Stimulated activated CD4-positive, alpha-beta T cell treated with anti-CD3 and anti-CD28 coated beads, Interleukin-1b, Interleukin-23, amount 100 ng/mL, for 4 hours (primary cell): ENCODE measurements at places on chromosomes 13 and 19.
A peak's percentile ranks its signal among the peaks of the same experiment; 100 is the strongest.

DNA sequence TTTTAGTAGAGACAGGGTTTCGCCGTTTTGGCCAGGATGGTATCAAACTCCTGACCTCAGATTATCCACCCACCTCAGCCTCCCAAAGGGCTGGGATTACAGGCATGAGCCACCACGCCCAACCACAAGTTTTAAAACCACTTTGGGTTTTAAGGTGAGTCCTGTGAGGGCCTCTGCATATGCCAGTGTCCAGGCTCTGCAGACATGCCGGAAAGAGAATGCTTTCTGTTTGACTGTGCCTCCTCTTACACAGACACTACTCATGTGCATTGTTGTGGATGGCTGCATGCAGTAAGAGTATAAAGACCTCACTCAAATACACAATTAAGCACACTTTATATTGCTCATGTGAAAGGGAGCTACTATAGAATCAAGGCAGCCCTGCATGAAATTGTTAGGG is 20.8 kb upstream of the SLC25A30 start:
- DNase-seq: no peak

GRCh38 chr19:49042177-49042576 is 1.5 kb upstream of the CGB5 start:
- no peak for DNase-seq

DNA sequence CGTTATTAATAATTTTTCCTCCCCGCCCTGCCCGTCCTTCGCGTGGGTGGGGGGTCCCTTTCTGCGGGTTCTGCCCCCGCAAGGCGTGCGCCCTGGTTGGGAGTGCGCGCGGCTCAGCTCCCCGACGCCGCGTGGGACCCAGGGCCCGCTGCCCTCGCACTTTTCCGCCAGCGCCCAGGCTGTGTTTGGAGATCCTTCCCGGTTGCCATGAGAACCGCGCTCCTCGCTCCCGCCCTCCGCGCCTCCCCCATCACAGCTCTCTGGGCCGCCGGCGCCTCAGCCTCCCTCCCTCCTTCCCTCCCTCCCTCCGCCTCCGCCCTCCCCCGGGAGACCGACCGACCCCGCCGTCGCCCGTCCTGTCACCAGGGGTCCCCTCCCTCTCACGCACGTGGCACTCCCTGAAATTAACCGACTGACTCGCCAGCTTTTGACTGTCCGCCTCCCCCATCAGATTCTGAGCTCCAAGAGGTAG is 2.4 kb upstream of the SSBP4 start:
- DNase-seq: peak; percentile 37

GRCh38 chr19:14381689-14382474 is 638 bp downstream of the ADGRE5 start:
- DNase-seq: no peak

DNA sequence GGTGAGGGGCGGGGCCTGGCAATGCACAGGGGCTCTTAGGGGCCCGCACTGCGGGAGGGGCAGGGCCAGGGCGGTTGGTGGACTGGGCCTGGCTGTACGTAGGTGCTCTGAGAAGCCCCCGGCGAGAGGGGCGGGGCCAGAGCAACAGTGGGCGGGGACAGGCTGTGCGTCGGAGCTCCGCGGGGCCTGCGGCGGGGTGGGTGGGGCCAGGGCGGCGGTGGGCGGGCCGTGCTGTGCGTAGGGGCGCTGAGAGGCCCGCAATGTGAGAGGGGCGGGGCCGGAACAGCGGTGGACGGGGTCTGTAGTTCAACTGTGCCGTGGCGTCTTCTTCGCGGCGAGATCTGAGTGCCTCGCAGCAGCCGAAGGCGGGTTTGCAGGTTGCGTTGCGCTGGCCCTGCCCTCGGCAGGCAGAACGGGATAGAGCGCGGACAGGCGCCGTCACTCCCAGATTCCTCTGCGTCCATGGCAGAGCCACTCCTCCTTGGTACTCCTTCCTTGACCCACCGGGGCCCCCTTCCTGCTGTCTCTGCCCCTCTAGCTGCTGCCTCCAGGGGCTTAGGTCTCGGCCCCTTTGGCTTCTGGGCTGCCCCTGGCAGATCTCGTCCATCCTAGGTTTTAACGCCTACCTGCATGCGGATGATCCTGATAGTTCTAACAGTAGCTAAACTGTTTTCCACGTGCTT is 33.2 kb downstream of the CCNE1 start:
- peak; percentile 98 for DNase-seq

- DNase-seq: no peak
Measured at GRCh38 chr19:2167896-2168618, 4.3 kb downstream of the DOT1L start.

- no peak for DNase-seq
Measured at GRCh38 chr13:27117952-27118351, 53.7 kb downstream of the USP12 start.

- DNase-seq: no peak
Measured at GRCh38 chr13:51355217-51355616, 15.7 kb downstream of the SERPINE3 start.

DNA sequence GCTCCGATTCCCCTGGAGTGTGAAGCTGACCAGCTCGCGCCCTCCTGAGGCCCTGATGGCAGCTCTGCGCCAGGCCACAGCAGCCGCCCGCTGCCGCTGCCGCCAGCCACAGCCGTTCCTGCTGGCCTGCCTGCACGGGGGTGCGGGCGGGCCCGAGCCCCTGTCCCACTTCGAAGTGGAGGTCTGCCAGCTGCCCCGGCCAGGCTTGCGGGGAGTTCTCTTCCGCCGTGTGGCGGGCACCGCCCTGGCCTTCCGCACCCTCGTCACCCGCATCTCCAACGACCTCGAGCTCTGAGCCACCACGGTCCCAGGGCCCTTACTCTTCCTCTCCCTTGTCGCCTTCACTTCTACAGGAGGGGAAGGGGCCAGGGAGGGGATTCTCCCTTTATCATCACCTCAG is 20.3 kb downstream of the CKM start:
- DNase-seq: no peak

DNA sequence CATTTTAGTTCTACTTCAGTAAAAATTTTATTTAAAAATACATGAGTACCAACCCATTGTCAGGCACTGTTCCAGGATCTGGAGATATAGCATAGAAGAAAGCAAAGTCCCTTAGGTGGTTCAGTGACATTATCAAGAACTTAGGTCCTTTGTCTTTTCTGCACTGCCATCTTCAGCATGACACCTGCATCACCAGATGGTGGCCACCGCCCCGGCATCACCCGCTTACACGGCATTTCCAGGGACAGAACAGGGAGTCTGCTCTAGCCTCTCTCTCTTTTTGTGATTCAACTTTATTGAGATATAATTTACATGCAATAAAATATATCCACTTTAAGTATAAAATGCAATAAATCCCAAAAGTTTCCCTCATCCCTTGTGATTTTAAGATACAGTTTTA is 23.5 kb downstream of the DYRK1B start:
- DNase-seq: no peak

DNA sequence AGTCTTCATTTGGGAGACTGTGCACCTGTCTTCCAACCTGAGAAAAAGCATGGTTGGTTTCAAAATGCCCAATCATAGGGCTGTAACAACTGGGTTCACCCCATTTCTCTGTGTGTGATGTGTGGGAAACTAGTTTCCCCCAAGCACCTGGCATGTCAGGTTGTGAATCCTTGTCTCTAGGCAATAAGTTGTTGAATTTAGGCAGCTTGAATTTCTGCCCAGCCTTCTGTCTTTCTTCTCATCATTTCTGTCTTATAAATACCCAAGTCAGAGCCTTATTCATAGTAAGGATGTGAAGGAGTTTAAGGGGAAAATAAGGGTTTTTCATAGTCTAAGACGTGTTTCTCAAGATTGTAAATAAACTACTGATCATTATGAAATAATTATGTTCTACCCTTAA is 170.7 kb upstream of the RNF113B start:
- DNase-seq: no peak

DNA sequence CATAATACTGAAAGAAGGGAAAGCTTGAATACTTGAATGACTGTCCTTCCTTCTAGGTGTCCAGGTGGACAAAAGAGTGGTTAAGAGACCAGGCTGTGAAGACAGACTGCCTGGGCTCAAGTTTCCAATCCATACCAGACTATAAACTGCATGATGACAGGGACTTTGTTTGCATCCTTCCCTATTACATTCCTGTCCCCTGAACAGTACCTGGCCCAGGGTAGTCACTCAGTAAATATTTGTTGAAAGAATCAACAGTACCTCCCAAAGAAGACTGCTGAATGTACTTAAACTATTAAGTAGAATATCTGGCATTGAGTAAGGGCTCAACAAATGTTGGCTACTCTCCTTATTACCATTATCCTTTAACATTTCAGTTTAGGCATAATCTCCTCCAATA is 29.7 kb downstream of the MIPEP start:
- DNase-seq: no peak

DNA sequence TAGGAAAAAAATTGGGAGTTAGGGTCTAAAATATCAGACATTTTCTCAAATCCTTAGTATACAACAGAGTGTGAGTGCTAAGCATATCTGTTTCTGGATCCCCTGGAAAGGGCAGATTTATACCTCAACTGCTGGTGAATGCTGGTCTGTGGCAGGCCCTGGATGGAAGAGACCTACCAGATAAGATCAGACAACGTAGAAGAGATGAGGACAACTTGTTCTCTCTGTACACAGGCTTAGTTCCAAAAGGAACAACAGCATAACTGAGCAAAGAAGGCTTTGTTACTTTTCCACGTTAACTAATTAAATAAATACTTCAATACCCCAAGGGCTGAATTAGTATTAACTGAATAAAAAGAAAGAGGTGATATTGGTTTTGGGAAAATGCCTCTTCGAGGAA is 1277.3 kb downstream of the SLITRK5 start:
- DNase-seq: no peak

DNA sequence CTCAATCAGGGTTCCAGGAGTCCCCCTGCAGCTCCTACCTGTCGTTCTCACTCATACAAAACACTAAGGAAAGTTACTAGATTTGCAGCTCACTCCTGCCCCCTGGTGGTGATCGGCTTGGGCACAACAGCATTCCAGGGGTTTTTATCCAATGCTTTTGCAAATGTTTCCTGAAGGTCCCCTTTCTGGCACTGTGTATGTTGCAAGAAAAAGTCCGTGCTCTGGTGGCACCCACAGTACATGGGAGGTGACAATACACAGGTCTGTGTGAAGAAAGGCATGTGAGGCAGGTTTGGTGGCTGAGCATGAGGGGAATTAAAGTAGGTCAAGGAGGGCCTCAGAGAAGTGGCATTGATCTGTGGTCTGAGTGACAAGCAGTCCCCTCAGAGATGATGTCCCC is 8.6 kb upstream of the TYK2 start:
- peak; percentile 86 for DNase-seq

- DNase-seq: no peak
Measured at GRCh38 chr13:104837756-104838155, 1697.7 kb downstream of the EFNB2 start.

- peak; percentile 56 for DNase-seq
Measured at GRCh38 chr19:56538761-56539263, at the start of gene ZFP28. Gene ZFP28, plus strand, starts transcription at chr19:56538948. Its CDS starts 71 bp downstream, at chr19:56539019.

GRCh38 chr19:1700733-1701663 is 48.6 kb upstream of the TCF3 start:
- no peak for DNase-seq

- no peak for DNase-seq
Measured at GRCh38 chr13:46683676-46684260, 113.2 kb downstream of the ESD start.

DNA sequence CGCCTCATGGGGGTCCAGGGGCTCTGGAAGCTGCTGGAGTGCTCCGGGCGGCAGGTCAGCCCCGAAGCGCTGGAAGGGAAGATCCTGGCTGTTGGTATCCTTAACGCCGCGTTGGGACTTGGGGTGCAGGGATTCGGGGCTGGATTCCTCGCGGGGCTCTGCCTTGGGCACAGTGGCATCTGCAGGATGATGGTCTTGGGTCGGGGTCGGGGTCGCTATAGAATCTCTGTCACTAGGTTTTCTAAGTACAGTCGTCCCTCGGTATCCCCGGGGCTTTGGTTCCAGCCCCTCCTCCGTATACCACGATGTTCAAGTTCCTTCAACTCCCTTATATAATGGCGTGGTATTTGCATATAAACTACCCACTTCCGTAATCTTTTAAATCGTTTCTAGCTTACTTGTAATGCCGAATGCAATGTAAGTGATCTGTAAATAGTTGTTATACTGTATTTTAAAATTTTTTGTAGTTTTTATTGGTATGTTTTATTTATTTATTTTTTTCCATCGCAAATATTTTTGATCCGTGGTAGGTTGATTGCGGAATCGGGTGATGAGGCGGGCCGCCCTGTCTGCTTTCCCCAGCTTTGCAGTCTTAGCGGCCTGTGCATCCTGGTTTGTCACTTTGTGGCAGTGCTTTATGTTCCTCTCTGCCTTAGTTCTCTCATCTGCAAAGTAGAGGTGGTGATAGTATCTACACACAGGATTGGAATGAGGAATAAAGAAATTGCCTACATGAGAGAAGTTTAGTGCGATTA is 606 bp downstream of the ERCC5 start:
- peak; percentile 17 for DNase-seq

DNA sequence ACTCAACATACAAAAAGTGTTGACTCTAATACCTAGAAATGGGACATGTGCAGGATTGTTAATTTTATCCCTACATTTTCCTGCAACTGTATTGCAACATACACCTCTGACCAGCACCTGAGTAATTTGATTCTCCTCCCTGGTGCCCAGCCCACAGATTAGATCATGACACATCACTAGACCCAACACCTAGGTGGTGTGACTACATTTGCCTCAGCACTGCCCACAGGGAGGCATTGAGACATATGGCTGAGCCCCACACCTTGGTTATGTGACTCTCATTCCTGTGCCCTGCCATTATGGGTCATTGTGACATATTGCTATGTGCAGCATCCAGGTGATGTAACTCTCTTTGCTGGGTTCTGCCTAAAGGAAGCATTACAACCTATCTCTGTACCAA is 13.2 kb upstream of the ZNF254 start:
- no peak for DNase-seq

DNA sequence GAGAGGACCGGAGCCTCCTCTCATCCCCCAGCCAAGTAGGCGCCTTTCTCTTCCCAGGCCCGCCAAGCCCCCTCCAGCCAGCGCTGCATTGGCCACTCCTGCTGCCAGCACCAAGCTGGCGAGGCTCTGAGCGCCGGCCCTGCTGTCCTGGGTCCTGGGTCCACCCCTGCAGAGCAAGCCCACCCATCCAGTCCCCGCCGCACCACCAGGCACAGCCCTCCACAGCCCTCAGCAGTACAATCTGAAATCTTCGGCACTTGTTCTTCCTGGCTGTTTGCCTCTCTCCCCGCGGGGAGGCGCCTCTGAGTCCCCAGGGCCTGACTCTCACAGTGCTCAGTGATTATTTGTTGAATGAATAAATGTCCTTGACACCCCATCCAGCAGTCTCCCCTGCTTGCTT is 236.4 kb upstream of the SGCG start:
- no peak for DNase-seq

GRCh38 chr19:6774821-6775707 is 2.6 kb downstream of the VAV1 start:
- no peak for DNase-seq
